ENCODE measurements at places on chromosomes 6 and 20. TPM values are rescaled to one million over a fixed set of nuclear protein-coding genes. Genes with fewer than 3 reads are reported as not detected.

GRCh38 chr20:46621492-46621891 lies 29.8 kb downstream of the SLC13A3 start:
- DNase-seq, result no peak

DNA sequence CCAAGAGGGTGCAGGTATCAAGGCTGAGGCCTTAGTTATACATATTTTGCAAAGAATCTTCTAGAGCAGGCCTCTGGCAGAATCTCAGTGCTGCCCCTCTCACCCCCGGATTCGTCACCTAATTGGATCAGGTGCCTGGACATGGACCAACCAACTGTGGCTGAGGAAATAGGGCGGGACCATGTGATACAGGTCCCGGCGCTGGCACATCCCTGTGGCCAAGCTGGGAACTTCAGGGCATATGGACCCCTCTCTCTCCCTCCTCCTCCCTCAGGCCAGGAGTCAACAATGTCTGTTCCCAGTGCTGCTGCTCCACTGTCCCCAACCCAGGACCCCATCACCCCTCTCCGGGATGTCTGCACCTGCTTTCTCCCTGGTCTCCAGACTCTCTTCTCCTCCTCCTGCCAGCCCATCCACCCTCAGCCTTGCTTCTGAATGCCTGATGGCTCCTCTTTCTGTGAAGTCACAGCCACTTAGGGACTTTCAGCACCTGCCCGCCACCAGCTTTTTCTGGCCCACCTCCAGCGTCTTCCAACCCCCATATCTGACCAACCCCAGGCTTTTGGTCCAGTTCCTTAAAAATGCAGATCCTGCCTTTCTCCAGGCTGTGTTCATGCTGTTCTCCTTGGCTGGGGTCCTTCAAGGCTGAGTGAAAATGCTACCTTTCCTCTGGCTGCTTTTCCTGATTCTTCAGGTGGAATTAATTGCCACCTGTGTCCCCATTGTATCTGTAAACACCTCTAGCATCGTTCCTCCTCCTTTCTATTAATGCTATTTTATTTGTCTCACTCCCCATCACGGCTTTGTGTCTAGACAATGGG lies 19.0 kb upstream of the MLN start:
- DNase-seq, result no peak

DNA sequence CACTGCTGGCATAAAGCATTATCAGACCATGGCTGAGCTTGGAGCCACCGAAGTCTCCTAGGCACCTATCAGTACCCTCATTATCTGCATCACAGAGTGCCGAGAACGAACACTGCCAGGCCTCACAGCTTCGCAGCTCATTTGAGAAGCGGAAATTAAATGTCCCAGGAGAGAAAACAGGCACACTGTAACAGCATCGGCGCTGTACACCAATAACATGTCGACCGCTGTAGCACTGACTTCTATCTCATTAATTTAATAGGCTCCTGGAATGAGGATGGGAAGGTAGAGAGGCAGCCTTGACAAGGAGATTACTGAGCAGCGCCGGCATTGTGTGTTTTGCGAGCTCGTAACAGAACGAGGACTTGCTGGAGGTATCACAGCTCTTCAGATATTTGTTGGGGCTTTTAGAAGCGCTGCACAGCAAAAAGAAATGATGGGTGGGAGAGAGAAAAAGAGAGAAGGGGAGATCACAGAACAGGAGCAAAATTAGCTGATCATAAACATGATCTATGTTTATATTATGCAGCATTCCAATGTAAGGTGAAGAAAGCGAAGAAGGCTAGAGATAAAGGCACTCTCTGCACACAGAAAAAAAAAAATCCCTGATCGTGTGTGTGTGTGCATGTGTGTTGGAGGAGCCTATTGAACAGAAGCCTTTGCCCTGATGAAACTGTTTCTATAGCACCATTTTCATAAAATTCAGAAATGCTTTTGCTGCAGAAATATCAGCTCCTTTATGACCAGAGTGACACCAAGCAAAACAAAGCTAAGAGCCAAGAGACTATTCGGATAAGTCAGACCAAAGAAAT lies 29.2 kb downstream of the ID4 start:
- DNase-seq, result no peak

- DNase-seq, result no peak
Observed at GRCh38 chr6:37257320-37257633, 295 bp upstream of the TBC1D22B start.

- no peak for DNase-seq
Observed at GRCh38 chr6:128532136-128532535, 11.7 kb upstream of the PTPRK start.

GRCh38 chr6:134774201-134774638 lies 175.7 kb downstream of the ALDH8A1 start:
- no peak for DNase-seq

GRCh38 chr6:33064723-33065122 lies 8.7 kb downstream of the HLA-DPA1 start:
- DNase-seq, result no peak

- no peak for DNase-seq
Observed at GRCh38 chr6:118309337-118310093, 238.6 kb upstream of the PLN start.

GRCh38 chr6:95589826-95590570 lies 12.7 kb downstream of the MANEA start:
- no peak for DNase-seq

DNA sequence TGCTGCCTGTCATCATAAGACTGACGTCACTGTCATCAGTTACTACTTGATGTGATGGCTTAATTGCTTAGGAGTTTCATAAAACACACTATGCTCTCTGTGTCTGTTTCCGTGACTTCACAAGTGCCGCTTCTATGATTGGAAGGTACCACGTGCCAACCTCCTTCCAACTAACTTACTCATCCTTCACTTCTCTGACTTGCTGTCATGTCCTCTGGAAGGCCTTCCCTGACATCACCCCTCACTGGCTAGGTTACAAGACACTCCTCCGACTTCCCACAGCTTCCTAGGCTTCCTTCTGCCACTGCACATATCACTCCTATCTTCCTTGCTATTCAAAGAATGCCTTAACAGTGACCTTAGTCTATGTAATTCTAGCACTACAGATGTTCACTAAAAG lies 20.4 kb downstream of the SERINC3 start:
- DNase-seq, result no peak

DNA sequence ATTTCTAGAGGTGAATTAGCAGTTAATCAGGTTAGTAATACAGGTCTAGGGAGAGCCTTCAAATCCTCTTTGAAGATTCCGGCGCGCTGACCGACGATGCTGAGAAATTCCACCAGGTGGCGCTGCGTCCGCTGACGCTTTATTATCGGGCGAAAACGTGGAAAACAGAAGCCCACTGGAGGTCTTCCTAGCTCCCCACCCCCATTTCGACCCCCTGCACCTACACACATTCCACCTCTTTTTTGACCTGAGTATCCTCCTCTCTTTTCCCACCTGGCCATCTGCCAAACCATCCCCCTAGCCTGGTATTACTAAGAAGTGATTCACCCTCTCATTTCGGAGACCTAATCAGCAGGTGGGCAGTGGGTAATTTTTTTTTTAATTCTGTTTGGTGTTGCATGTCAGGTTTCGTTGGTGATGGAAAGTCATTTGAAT lies 65.4 kb upstream of the RIN2 start:
- peak; percentile 20 for DNase-seq

GRCh38 chr6:110067837-110068591 lies 89.9 kb downstream of the GPR6 start:
- DNase-seq, result no peak

The ZCCHC3 gene
- total RNA-seq, result 26.0 TPM

The CYP24A1 gene
- total RNA-seq, result not detected

The KIFC1 gene
- 7.3 TPM for total RNA-seq

The PPIL6 gene
- total RNA-seq, result 0.27 TPM

The GPSM3 gene
- 37.1 TPM for total RNA-seq

The NKX2-4 gene
- total RNA-seq, result not detected

The MEI4 gene
- not detected for total RNA-seq

All from activated T-cell treated with anti-CD3 and anti-CD28 coated beads, Interleukin-2, amount 50 U/mL, for 4 hours (primary cell).